ENCODE measurements at places on chromosomes 16 and 17. TPM values are rescaled to one million over a fixed set of nuclear protein-coding genes. Genes with fewer than 3 reads are reported as not detected.

GRCh38 chr17:41772218-41772585 is 14.3 kb downstream of the JUP start:
- peaks cover 43% of the 10 kb centered on the region for H3K4me1 ChIP-seq
- H3K27me3 ChIP-seq = no peaks in the 10 kb centered on the region
- DNase-seq = peak; percentile 64
- peaks cover 22% of the 10 kb centered on the region for H3K36me3 ChIP-seq

- no peaks in the 10 kb centered on the region for H3K36me3 ChIP-seq
- no peaks in the 10 kb centered on the region for H3K4me1 ChIP-seq
- H3K4me3 ChIP-seq = no peak overlapping the region
- no peak overlapping the region for H3K27ac ChIP-seq
These were observed 8.4 kb upstream of the PIEZO1 start for GRCh38 chr16:88793251-88793954.

GRCh38 chr17:59483860-59484259 is 81.5 kb upstream of the DHX40 start:
- H3K36me3 ChIP-seq = no peaks in the 10 kb centered on the region
- no peaks in the 10 kb centered on the region for H3K27me3 ChIP-seq
- no peak overlapping the region for H3K4me3 ChIP-seq
- DNase-seq = no peak
- H3K4me1 ChIP-seq = no peaks in the 10 kb centered on the region
- H3K27ac ChIP-seq = no peak overlapping the region

GRCh38 chr17:57603978-57604377 is 141.1 kb downstream of the CCDC182 start:
- no peaks in the 10 kb centered on the region for H3K36me3 ChIP-seq
- H3K27me3 ChIP-seq = no peaks in the 10 kb centered on the region

DNA sequence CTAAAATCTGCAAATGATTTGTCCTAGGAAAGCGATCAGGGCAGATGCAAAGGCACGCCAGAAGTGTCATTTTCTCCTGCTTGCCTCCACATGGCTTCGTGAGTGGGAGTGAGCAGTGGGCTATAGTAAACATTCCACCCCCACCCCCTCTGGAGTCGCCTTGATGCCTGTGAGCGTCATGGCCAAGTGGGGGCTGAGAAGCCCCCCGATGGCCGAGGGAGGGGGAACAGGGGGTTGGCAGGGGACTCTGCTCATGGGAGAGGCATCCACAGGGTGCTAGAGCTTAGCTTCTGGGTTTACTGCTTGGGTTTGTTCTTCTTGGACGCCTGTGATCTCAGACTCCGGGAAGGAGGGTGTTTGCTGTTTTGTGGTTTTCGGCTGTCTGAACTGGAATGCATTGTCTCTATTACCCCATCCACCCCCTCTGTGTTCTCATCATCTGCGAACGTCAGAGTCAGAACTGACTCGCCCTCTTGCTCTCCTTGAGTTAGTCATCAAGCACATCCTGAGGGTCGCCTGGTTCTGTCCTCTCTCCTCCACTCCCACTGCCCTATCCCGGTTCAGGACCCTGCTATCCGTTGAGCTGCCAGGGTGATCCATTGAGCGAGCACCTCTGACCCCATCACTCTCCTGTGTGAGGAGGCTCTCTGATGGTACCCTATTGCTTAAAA is 15.4 kb downstream of the TNS4 start:
- no peaks in the 10 kb centered on the region for H3K27me3 ChIP-seq
- H3K36me3 ChIP-seq = no peaks in the 10 kb centered on the region
- no peak overlapping the region for H3K27ac ChIP-seq
- H3K4me1 ChIP-seq = peaks cover 5% of the 10 kb centered on the region

GRCh38 chr16:66927918-66928649 is 2.7 kb upstream of the RRAD start:
- no peak for DNase-seq
- H3K27ac ChIP-seq = no peak overlapping the region
- H3K36me3 ChIP-seq = no peaks in the 10 kb centered on the region
- peaks cover 31% of the 10 kb centered on the region for H3K27me3 ChIP-seq
- no peak overlapping the region for H3K4me3 ChIP-seq
- H3K4me1 ChIP-seq = peaks cover 8% of the 10 kb centered on the region

DNA sequence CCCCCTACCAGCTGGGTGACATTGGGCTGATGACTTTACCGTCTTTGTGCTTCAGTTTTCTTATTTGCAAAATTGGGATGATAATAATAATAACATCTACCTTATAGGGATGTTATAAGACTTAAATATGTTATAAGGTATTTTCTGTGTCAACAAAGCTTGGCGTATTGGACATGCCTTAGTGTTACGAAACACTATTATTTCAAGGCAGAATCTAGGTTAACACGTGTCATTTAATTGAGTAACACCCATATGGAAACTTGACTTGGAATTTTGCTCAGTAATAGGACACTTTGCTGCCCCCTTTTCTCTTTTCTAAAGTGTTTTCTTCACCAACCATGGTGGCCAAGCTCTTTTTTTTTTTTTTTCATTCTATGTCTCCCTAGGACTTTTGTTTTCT is 294.2 kb upstream of the SALL1 start:
- H3K4me1 ChIP-seq = peaks cover 4% of the 10 kb centered on the region
- no peaks in the 10 kb centered on the region for H3K27me3 ChIP-seq
- no peak overlapping the region for H3K4me3 ChIP-seq
- no peaks in the 10 kb centered on the region for H3K36me3 ChIP-seq
- no peak overlapping the region for H3K27ac ChIP-seq

- no peak for DNase-seq
- H3K36me3 ChIP-seq = peaks cover 58% of the 10 kb centered on the region
- H3K4me1 ChIP-seq = no peaks in the 10 kb centered on the region
- no peak overlapping the region for H3K4me3 ChIP-seq
- H3K27me3 ChIP-seq = no peaks in the 10 kb centered on the region
- no peak overlapping the region for H3K27ac ChIP-seq
These were observed 6.5 kb downstream of the ADAT1 start for GRCh38 chr16:75616521-75617010.

SPNS2 gene
- 1.2 TPM for polyA plus RNA-seq

DNA sequence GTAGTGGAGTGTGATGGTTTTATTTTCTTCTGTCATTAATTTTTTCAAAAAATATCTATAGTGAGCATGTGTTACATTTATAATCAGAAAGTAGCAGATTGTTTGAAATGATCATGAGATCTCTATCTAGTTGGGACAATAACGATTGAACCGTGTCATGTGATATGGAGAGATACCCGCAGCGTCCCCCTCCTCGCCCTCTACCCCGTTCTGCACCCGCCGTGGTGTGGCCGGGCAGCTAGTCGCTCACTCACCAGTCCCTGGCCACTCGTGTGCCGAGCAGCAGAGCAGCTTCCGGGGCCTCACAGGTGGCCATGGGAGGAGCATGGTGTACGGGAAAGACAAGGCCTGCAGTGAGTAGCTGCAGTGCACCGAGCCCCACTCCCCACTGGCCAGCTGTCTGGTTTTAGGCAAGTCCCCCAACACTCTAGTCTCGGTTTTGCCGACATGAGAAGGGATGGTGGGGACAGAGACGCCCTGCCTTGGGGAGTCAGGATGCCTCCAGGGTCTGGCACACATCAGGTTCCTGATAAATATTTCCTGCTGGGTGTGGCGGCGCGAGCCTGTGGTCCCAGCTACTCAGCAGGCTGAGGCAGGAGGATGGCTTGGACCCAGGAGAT is 15.3 kb downstream of the MLYCD start:
- H3K4me3 ChIP-seq = no peak overlapping the region
- no peaks in the 10 kb centered on the region for H3K4me1 ChIP-seq
- DNase-seq = no peak
- no peak overlapping the region for H3K27ac ChIP-seq

ANKRD40CL gene
- not detected for polyA plus RNA-seq

DNA sequence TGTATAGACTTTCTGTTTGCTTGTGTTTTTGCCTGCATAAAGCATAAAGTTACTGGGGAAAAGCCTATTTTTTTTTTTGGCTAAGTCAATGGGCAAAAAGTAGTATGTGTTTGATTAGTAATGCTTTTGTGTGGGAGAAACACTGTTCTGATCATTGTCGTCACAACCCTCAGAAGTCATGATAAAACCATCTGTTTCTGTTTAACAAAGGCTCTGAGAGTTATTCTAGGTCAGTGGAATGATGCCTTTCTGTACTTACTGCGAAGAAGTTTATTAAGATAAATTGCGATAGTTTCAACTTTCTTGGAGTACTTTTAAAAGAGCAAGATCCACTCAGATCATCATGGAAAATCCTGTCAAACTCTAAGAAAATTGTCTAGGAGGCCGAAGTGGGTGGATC is 80.9 kb downstream of the PRKCA start:
- H3K4me3 ChIP-seq = no peak overlapping the region
- no peak overlapping the region for H3K27ac ChIP-seq
- H3K27me3 ChIP-seq = no peaks in the 10 kb centered on the region
- DNase-seq = no peak
- H3K36me3 ChIP-seq = no peaks in the 10 kb centered on the region

DNA sequence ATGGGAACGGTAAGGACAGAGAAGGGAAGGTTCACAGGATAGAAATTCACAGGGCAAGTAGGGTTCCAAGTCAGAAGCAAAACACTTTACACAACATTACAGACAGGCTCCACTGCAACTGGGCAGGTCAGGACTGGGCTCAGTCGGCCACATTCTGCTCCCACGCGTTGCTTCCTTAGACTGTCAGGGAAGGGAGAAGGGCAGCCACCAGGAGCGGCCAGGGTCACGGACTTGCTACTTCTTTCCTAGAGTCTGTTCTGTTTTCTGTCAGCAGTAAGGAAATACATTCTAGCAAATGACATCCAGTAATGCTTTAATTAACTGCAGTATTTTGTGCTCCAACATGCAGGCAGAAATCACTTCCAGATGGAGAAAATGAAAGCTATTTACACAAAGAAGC is 160.3 kb upstream of the RPH3AL start:
- no peaks in the 10 kb centered on the region for H3K4me1 ChIP-seq
- no peak for DNase-seq
- H3K27me3 ChIP-seq = peaks cover 3% of the 10 kb centered on the region
- H3K27ac ChIP-seq = no peak overlapping the region
- H3K4me3 ChIP-seq = no peak overlapping the region

C16orf89 gene
- polyA plus RNA-seq = 9.9 TPM

MARCHF10 gene
- polyA plus RNA-seq = 1.3 TPM

GRCh38 chr16:75378616-75379015 is 54.7 kb downstream of the CFDP1 start:
- H3K36me3 ChIP-seq = peaks cover 7% of the 10 kb centered on the region
- no peaks in the 10 kb centered on the region for H3K27me3 ChIP-seq
- no peak overlapping the region for H3K4me3 ChIP-seq
- no peak overlapping the region for H3K27ac ChIP-seq
- DNase-seq = no peak
- H3K4me1 ChIP-seq = 0 out of 2 replicates have a peak, but pooled peaks cover 4% of the 10 kb centered on the region

DNA sequence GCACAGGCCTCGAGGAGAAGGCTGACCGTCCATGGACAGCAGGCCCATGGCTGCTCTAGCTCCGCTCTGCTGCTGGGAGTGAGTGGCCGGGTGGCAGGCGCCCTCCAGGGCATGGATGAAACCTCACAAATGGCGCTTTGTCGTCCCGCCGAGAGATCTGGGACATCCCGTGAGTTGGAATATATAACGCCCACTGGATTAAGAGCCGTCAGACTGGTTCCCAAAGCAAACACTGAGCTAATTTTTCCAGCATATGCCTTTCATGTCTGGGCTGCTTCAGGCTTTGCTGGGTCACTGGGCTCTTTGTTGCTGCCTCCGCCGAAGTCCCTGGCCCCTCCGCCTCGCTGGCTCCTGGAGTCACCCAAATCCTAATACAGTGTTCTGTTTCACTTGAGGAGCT is 266.3 kb downstream of the FOXL1 start:
- H3K4me1 ChIP-seq = no peaks in the 10 kb centered on the region
- DNase-seq = no peak
- no peaks in the 10 kb centered on the region for H3K36me3 ChIP-seq
- H3K27me3 ChIP-seq = no peaks in the 10 kb centered on the region
- no peak overlapping the region for H3K27ac ChIP-seq

CD300E gene
- not detected for polyA plus RNA-seq

NTN1 gene
- polyA plus RNA-seq = 2.0 TPM

TUBB3 gene
- 393 TPM for polyA plus RNA-seq

DNA sequence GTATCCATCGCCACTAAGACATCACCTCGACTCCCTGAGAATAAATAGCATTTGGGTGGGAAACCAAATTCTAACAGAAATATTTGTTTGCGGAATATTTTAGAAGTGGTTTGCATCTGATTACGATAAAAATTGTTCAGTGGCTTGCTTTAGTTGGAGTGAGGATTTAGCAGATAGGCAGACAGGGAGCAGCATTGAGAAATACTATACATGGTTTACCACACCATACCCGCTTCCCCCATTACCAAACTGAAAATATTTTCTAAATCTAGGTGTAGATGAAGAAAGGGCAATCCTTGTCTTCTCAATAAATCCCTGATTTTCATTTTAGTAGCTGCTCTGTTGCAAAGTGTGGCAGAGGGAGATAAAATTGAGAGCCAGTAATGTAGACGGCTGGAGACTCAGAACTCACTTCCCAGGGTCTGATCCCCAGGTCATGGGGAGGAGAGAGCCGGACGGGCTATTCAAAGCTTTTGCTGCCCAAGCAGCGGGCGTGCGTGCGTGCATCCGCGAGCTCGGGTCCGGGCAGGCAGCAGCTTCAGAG is 808 bp upstream of the BAHCC1 start:
- peaks cover 34% of the 10 kb centered on the region for H3K4me1 ChIP-seq
- no peak overlapping the region for H3K27ac ChIP-seq
- H3K27me3 ChIP-seq = peaks cover 63% of the 10 kb centered on the region
- peak overlapping the region; percentile 21 for H3K4me3 ChIP-seq
- DNase-seq = no peak

DNA sequence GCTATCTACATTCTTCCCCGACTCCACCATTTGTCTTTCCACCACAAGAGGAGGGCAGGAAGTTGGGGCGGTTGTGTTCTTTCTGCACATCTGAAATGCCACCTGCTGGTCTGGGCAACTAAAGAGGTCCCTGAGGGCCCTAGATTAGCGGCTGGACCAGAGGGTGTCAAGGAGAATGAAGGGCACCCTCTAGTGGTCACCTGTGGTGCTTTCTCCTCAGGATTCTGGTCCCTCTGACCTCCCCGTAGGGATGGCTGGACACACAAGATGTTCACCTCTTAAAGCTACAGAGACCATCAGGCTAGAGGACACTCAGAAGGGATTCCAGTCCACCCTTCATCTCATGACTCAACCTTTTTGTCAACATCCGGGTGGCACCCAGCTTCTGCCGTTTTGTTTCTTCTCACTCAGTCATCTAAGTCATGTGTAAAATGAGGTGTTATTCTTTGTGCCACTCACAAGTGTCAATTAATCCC is 2.9 kb upstream of the SCIMP start:
- DNase-seq = peak; percentile 86
- no peaks in the 10 kb centered on the region for H3K36me3 ChIP-seq
- H3K27ac ChIP-seq = no peak overlapping the region
- no peak overlapping the region for H3K4me3 ChIP-seq

NPIPA5 gene
- polyA plus RNA-seq = 3.5 TPM
